ENCODE measurements at places on chromosomes 16 and 17.

DNA sequence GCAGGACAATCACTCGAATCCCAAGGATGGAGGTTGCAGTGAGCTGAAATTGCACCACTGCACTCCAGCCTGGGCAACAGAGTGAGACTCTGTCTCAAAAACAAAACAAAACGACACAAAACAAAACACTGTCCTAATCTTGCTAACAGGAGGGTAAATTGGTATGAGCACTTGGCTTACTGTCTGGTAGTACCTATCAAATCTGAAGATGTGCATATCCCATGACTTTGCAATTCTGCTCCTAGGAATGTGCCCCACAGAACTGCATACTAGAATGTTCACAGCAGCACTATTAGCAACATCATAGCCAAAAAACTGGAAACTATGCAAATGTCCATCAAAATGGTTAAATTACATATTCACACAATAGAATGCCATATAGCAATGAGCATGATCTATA lies 15.7 kb downstream of the MTSS2 start:
- no peak for DNase-seq

GRCh38 chr17:43671031-43671692 lies 9.4 kb upstream of the MEOX1 start:
- DNase-seq = peak; percentile 67

- no peak for DNase-seq
Observed at GRCh38 chr16:14211856-14212543, 140.9 kb downstream of the MRTFB start.

DNA sequence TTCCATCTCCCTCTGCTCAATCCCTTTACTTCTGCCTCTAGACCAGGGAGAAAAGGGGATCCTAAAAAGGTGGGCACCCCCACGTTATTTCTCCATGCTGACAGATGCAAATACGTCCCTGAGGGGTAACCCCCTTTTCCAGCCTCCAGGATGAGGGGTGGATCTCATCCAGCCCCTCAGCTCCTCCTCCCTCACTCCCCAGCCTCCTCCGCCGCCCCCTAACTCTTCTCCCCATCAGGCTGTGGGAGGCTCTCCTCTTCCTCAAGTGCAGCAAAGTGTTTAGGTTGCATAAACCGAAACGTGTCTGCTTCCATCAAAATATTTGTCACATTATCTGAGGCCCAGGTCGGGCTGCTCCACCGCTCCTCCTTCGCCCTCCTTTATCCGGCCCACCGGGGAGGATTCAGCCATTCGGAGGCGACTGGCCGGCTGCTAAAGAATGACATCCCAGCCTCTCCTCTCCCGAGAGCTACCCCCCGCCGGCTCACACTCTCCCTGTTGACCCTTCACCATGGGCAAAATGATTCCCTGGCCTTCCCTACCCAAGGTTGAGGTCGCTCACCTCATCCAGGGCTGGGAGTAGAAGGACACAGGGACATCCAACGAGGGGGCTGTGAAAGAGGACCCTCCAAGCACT lies 1.2 kb upstream of the C1QL1 start:
- no peak for DNase-seq

DNA sequence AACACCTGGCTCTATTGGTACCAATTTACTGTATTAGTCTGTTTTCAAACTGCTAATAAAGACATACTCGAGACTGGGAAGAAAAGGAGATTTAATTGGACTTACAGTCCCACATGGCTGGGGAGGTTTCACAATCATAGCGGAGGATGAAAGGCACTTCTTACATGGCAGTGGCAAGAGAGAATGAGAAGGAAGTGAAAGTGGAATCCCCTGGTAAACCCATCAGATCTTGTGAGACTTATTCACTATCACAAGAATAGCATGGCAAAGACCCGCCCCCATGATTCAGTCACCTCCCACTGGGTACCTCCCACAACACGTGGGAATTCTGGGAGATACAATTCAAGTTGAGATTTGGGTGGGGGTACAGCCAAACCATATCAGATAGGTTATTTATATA lies 22.6 kb upstream of the GOSR1 start:
- DNase-seq = no peak

DNA sequence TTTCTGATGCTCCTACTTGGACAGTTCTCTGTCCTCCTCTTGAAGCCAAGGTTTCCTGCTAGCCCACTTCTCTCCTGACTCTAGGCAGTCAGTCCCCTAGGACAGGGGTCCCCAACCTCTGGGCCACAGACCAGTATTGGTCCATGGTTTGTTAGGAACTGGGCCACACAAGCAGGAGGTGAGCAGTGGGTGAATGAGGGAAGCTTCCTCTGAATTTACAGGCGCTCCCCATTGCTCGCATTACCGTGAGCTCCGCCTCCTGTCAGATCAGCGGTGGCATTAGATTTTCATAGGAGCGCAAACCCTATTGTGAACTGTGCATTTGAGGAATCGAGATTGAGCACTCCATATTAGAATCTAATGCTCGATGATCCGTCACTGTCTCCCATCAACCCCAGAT lies 55.7 kb downstream of the GNA13 start:
- DNase-seq = no peak

DNA sequence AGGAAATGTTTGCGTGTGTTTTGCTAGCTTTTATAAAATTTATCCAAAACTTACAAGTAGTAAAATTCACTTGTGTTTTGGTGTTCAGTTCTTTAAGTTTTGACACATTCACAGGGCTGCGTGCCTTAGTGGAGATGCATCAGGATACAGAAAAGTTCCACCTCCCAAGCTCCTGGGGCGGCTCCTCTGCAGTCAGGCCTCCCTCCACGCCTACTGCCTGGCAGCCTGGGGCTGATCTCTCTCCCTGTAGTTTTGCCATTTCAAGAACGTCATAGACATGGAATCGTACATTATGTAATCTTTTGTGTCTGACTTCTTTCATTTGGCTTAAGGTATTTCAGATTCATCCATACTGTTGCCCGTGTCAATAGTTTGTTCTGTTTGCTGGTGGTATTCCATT lies 27.2 kb upstream of the IRF8 start:
- DNase-seq = no peak

DNA sequence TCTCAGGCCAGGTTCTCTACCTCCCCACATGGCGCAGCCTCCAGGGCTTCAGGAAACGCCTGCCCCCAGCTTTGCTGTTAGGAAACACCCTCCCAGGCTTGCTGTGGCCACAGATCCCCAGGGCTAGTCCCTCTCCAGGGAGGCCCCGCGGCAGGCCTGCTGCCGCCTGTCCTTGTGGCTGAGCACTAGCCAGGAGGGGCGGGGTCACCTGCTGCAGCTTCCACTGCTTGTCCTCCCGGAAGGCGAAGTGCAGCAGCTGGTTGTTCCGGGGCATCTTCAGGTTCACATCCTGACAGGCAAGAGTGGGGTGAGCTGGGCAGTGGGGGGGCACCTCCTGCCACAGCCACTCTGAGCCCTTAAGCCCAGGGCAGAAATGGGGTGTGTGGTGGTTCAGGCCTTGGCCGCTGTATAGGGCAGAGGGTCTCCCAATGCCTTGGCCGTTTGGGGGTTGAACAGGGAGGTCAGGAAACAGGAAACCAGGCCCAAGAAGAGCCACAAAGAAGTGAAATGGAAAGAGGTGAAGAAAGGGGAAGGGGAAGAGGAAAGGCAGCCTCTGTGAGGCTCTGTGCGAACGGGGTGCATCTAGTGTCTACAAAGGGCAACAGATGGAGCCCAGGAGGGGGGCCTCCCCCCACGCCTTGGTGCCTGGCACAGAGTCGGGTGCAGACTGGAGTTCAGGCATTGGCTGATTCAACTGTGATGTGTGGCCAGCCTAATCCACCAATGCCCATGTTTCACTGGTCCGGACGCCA lies 2.0 kb downstream of the ROGDI start:
- no peak for DNase-seq

GRCh38 chr16:86211800-86212199 lies 298.5 kb upstream of the FOXF1 start:
- DNase-seq = no peak

GRCh38 chr16:8346294-8346693 lies 244.0 kb downstream of the TMEM114 start:
- no peak for DNase-seq

- DNase-seq = no peak
Observed at GRCh38 chr16:74026373-74027281, 270.0 kb upstream of the PSMD7 start.

GRCh38 chr17:46949291-46950174 lies 26.6 kb downstream of the GOSR2 start:
- DNase-seq = no peak

DNA sequence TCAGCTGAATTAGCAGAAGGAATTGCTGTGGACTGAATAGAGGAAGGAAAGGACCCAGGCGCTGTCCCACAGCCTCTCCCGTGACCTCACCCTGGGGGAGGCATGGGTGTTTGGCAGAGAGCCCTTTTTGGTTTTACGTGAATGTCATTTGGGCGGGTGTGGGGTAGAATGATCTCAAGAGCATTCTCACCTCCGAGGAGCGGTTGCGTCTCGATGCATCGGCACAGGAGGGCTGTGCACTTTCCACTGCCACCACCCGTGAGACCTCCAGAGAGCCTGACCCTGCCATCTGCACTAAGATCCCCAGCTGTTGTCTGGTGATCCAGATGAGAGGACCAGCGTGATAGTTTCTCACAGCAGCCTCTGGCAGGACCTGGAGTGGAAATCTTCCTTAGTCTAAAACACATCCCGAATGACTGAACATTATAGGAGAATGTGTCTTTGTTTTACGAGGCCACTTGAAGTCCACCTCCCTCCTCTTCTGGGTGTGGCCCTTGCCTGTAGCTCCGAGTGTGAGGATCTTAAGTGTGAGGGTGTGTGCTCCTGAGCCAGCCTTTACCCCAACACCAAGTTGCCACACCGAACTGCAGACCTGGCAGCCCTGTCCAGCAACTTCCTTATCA lies 29.3 kb downstream of the FOXK2 start:
- no peak for DNase-seq

- DNase-seq = no peak
Observed at GRCh38 chr17:42272162-42272907, 3.9 kb downstream of the STAT5B start.

DNA sequence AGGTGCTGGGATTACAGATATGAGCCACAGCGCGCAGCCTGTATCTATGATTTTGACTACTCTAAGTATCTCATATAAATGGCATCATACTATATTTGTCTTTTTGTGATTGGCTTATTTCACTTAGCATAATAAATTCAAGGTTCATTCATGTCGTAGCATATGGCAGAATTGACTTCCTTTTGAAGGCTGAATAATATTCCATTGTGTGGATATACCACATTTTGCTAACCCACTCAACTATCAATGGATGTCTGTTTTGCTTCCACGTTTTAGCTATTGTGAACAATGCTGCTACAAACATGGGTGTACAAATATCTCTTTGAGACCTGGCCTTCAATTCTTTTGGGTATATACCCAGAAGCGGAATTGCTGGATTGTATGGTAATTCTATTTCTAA lies 10.1 kb downstream of the PLXDC1 start:
- DNase-seq = no peak

GRCh38 chr17:31060791-31061550 lies 33.8 kb upstream of the NF1 start:
- DNase-seq = no peak

DNA sequence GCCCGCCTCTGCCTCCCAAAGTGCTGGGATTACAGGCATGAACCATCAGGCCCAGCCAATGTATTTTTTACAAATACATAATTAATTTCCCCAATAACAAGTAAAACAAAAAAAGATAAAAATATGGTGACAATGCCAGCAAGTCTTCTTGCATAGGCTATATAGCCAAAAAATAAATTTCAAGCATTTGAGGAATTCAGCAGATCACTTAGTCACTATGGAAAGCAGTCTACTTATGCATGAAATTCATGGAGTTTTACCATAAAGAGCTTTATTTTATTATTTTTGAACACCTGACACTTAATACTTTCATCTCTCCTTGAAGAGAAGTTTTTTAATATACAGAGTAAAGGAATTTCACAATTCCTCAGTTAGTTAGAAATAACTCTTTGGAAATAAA lies 56.4 kb downstream of the BRIP1 start:
- peak; percentile 51 for DNase-seq
